ENCODE measurements at places on chromosomes 7 and 10.

DNA sequence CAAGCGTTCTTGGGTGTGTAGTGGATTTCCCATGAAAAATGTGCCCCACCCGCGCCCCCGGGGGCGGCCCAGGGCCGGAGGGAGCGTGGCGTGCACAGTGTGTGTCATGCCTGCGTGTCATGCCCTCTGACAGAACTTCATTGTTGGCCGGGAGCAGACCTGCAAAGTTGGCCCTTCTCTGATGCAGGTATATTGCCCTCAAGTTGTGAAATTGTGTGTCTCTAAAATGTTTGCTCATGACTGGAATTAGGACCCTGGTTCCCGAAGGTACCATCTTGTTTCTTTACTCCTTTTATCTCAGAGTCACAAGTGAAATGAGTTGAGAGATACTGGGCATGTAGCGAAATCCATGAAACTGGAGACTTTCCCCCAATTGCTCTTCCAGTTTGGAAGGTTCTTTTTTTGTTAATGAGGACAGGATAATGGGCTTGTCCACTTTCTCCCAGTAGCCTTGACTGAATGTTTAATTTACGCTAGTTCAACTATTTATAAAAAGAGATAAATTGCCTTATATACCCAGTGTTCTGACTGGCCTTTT, 26.2 kb downstream of the ADK start:
- DNase-seq, result no peak

- no peak for DNase-seq
Measured at GRCh38 chr10:21696302-21696701, 162.3 kb downstream of the MLLT10 start.

DNA sequence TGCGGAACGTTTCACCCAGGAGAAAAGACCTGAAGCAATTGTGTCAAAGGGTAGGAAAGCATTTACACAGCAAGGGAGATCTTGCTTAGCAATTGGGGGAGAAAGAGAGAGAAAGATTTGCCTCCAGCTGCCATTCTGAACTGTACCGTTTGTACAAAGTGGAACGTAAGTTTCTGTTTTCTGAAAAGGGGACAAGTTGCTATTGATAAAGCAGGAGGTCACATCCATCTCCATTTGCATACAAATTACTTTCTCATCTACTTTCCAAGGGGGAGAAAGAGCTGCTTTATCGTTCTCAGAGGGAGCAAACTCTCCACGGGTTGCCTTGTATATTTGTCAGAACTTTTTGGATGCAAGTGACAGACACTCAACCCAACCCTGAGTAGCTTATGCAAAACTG, 92.0 kb upstream of the CARD11 start:
- DNase-seq, result no peak

DNA sequence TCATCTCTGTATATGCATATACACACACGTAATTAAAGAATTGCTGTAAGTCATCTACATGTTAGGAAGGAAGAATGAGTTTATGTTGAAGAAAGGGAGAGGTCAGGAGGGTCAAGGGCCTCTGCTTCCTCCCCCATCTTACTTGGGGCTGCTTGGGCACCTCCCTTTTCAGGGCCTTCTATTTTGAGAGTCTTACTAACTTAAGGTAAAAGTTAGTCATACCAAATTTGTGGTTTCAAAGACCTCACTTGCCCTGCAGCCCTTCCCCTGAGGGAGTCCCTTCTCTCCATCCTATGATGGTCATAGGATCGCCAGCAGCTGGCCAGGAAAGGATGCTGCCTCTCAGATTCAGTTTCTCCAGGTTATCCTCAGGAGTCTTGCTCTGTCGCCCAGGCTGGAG, 2.6 kb downstream of the PLEKHS1 start:
- no peak for DNase-seq

GRCh38 chr7:100546129-100546925, 7.3 kb downstream of the AGFG2 start:
- DNase-seq, result peak; percentile 56

DNA sequence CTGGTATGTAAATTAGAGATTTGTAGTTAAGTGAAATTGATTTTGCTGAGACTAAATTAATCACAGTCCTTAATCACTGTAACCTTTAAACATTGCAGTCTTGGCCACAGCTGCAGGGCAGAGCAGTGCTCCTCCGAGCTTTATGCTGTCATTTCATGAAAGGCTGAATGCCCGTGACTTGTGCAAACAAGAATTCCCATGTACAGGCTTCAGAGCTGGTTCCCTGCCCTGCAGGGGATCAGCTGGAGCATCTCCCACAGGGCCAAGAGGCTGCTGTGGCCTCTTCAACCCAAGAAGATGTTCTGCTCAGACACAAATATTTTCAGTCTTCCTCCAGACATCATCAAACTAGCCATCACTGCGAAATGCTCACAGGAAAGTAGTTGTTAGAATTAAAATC, 419.1 kb downstream of the AUTS2 start:
- DNase-seq, result no peak

DNA sequence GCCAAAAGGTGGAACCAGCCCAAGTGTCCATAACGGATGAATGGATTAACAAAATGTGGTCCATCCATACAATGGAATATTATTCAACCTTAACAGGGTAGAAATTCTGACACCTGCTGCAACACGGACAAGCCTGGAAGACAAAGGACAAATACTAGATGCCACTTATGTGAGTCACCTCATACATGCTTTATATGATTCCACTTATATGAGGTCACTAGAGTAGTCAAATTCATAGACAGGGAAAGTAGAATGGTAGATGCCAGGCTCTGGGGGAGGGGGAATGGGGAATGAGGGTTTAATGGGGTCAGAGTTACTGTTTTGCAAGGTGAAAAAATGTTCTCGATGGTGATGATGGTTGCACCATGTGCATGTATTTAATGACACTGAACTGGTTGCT, 34.0 kb upstream of the CYTH3 start:
- no peak for DNase-seq

DNA sequence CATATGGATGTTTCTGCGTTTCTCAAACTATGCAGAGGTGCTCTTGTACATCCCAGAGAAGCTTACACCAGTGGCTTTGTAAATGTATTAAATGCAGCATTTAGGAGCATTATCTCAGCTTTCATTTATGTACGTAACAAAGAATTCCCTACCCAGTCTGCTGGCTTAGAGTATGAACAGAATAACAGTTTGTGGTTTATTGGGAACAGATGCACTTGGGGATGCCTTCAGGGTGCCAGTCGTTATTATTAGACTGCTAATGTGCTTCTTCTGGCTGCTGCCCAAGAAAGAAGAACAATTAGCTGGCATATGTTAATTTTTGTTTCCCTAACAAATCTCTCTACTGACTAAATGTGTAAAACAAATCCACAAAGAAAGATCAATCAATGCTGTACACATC, 241.9 kb downstream of the FOXP2 start:
- no peak for DNase-seq

DNA sequence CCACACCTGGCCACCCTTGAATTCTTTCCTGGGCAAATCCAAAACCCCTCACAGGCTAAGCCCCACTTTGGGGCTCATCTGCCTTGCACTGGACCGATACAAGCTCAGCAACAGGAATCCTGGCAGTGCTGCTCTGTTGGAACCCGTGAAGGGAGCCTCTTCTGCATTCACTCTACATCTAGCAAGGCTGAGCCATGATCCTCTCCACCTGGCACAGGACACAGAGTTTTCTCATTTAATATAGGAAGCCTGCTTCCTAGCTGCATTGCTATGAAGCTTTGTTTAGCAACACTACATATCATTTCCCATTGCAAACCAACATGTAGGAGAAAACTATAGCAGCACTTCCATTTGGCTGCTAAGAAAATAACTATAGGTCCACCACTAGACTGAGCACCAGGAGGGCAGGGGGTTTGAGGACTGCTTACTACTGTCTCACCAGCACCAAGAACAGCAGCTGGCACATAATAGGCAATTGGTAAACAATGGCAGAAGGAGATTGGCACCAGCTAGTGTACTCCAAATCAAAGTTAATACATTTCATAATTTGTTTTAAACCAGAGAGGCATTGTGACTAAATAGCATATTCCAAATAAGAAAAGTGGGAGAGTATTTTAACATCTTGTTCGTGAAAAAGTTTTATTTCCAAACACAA, 56.1 kb downstream of the CPVL start:
- DNase-seq, result no peak

- no peak for DNase-seq
Measured at GRCh38 chr7:2688409-2689342, 674 bp downstream of the AMZ1 start.

DNA sequence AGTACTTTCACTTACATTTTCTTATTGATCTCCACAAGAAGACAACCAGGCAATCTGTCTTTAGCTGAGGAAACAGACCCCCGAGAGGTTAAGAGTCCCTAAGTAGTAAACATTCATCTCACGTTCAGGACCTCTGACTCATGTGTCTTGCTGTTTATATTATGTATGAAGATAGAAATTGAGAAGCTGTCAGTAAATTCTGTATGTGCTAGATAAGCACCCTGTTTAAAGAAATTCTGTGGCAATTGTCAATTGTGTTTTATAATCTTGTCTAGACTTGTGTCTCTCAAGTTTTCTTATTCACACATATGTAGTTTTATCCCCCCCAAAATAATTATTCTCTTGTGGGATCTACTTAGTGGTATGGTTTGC, 14.5 kb downstream of the ADK start:
- DNase-seq, result no peak

DNA sequence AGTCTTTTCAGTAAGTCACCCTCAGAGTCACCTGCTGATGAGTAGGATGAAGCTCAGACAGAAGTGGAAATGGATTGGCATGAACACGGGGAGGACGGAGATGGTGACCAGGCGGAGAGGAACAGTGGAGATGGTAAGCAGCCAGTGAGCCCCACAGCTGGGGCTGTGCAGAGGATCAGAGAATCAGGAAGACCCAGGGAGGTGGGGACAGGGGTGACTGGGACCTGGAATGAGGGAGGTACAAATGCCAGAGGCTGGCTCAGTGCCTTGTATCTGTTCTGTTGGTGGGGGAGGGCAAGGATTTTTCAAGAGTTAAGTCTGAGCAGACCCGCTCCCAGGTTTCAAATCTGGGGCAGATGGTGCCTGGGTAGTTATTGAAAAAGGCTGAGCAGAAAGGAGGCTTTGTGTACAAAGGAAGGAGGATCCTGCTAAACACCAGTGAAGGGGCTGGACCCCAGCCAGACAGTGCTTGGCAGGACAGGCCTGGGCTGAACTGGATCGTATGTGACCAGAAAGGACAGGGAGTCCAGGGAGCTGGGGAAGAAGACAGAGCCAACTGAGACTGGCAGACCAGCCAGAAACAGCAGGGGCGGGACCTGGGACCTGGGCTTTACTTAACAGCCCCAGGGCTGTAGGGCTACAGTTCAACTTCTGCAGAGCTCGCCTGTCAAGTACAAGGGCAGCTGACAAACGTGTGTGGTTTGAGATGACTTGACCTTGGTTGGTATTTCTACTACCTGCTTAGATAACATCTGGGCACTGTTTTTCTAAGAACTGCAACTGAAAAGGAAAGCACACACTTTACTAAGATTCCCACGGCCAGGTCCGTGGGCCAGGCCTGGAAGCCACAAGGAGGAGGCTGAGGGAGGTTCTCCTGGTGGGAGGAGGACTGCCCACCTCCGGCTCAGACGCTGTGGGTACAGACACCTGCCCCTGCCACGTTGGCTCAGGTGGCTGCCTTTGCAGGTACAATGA, 13.2 kb upstream of the FRMPD2 start:
- DNase-seq, result no peak

DNA sequence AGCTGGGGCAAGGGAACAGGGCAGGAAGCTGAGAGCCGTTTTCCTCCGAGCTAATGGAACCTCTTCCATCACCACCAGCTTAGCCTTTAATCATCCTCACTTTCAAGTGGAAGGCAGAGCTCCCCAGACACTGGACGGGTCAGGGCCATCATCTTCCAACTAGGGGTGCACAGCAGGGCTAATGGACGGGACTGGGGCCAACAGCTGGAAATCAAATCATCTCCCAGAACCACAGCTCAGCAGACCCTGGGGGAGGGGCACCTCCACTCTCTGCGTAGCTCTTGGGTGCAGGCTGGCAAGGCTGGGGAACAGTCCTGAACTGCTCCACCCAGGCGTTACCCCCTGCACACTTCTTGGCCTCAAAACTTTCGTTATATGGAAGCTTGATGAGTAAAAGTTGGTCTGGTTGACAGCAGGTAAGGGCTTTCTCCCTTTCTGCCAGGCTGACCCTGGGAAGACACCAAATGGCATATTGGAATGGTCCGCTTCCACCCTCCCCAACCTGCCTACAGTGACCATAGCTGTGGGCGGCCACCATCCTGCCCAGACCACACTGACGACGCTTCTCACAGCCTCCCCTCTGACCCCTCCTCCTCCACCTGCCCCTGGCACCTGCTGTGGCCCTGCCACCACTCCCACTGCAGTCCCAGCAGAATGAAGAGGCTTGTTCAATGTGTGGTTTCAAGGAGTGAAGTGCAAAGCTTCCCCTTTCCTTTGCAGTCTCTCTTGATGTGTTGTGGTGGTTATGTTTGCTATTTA, 51.7 kb upstream of the RET start:
- no peak for DNase-seq

GRCh38 chr7:132125096-132125495, 451.2 kb downstream of the PLXNA4 start:
- DNase-seq, result no peak

- DNase-seq, result no peak
Measured at GRCh38 chr7:108488768-108489538, 32.7 kb upstream of the NRCAM start.

- no peak for DNase-seq
Measured at GRCh38 chr7:142867097-142867378, 12.2 kb downstream of the EPHB6 start.

- DNase-seq, result no peak
Measured at GRCh38 chr7:129990403-129991192, 37.8 kb upstream of the UBE2H start.

GRCh38 chr7:142908921-142909890, 23.7 kb upstream of the TRPV6 start:
- no peak for DNase-seq

- no peak for DNase-seq
Measured at GRCh38 chr7:8149222-8149621, 112.7 kb downstream of the ICA1 start.

- DNase-seq, result no peak
Measured at GRCh38 chr7:40604601-40605438, 470.0 kb downstream of the SUGCT start.

- peak; percentile 78 for DNase-seq
Measured at GRCh38 chr10:104328896-104329710, 9.2 kb downstream of the ITPRIP start.

GRCh38 chr10:123585477-123586445, 80.4 kb upstream of the GPR26 start:
- no peak for DNase-seq

DNA sequence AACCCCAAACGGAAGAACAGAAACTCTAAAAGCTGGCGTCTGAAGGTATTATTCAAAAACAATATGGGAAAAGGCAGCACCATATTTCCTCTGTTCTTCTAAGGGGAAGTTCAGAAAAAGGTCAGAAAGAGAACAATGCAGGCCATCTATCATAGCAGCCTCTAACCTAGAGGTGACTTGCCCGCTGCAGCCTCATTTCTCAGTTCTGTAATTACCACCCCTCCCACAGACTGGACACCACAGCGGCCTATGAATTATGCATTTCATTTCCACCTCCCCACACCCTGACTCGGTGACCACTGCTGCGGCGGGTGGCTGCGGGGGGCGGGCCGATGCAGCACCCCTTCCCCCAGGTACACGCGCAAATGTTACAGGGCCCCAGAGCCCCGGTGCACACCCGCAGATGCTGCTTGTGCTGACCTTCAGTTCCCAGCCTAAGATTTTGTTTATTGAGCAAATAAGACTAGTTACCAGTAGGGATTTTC, 125.5 kb downstream of the CLEC2L start:
- no peak for DNase-seq

- DNase-seq, result no peak
Measured at GRCh38 chr10:33165911-33166310, 168.6 kb downstream of the NRP1 start.

- no peak for DNase-seq
Measured at GRCh38 chr7:32025381-32026082, 44.7 kb downstream of the PDE1C start.
